ENCODE measurements at places on chromosomes 12 and 14. TPM values are rescaled to one million over a fixed set of nuclear protein-coding genes. Genes with fewer than 3 reads are reported as not detected.

GRCh38 chr14:66295386-66295785, 190.8 kb upstream of the CCDC196 start:
- no peak for DNase-seq
- H3K4me3 ChIP-seq = no peak overlapping the region

GRCh38 chr14:102926104-102926503, 3.6 kb downstream of the AMN start:
- DNase-seq = no peak
- H3K36me3 ChIP-seq = no peaks in the 10 kb centered on the region
- peaks cover 6% of the 10 kb centered on the region for H3K4me1 ChIP-seq
- H3K27ac ChIP-seq = no peak overlapping the region
- no peak overlapping the region for H3K4me3 ChIP-seq
- H3K27me3 ChIP-seq = peaks cover 48% of the 10 kb centered on the region

DNA sequence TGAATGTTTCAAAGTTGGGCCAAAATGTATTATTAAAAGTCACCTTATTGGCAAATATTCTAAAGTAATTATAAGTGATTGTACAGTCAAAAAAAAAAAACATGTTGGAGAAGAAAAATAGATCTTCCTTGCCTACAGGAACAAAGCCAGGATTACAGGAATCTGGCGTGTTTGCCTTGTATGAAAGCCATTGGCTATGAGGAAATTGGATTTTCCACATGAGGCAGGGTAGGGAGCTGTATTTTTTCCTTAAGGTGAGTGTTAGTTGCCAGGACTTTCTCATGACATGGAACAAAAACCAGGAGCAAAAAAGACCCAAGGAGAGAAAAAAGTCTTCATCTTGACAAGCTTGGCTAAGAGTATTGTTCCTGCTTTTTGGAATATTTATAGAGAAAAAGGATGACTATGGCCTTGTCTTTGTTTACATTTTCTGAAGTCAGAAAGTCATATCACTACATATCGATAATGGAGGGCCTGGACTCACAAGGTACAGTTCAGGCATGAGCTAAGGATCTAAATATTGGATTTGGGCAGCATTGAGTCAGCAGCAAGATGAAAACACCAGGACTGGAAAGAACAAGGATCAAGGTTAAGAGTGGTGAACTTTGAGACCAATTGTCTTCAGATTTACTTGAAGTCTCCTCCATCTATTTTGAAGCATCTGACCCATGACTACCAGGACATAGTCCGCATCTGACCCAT, 68.4 kb upstream of the FLRT2 start:
- no peak overlapping the region for H3K27ac ChIP-seq
- H3K4me3 ChIP-seq = no peak overlapping the region
- no peak for DNase-seq
- H3K4me1 ChIP-seq = peaks cover 4% of the 10 kb centered on the region

- H3K27me3 ChIP-seq = no peaks in the 10 kb centered on the region
- H3K4me3 ChIP-seq = no peak overlapping the region
- no peaks in the 10 kb centered on the region for H3K36me3 ChIP-seq
- no peaks in the 10 kb centered on the region for H3K4me1 ChIP-seq
Measured at GRCh38 chr14:59131938-59132795, 56.3 kb upstream of the DAAM1 start.

ADSS1 gene
- 5.0 TPM for total RNA-seq

MYH7 gene
- total RNA-seq = not detected

SMCO2 gene
- not detected for total RNA-seq

Measured in neural crest cell (in vitro differentiated cells).